Stimulated activated CD8-positive, alpha-beta memory T cell treated with anti-CD3 and anti-CD28 coated beads, Interleukin-7, amount 100 ng/mL, for 1 hour (primary cell): ENCODE measurements at places on chromosomes 12 and 14.

DNA sequence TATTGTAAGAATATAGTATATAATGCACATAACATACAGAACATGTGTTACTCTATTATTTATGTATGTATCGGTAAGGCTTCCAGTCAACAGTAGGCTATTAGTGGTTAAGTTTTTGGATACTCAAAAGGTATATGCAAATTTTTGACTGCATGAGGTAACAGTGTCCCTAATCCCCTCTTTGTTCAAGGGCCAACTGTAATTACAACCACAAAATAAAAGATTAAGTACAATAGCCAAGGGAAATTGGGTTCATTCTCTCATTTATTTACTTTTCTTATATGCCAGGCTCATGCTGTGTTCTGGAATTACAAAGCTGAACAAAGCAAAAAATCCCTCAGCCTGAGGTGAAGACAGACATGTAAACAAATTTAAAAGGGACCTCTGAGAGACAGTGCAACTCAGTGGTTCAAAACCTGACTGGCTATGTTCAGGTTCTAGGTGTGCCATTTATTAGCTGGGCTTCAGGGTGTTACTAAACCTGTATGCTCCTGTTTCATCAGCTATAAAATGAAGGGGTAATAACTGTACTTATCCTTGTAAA lies 43.4 kb upstream of the TSPAN8 start:
- no peak for DNase-seq

DNA sequence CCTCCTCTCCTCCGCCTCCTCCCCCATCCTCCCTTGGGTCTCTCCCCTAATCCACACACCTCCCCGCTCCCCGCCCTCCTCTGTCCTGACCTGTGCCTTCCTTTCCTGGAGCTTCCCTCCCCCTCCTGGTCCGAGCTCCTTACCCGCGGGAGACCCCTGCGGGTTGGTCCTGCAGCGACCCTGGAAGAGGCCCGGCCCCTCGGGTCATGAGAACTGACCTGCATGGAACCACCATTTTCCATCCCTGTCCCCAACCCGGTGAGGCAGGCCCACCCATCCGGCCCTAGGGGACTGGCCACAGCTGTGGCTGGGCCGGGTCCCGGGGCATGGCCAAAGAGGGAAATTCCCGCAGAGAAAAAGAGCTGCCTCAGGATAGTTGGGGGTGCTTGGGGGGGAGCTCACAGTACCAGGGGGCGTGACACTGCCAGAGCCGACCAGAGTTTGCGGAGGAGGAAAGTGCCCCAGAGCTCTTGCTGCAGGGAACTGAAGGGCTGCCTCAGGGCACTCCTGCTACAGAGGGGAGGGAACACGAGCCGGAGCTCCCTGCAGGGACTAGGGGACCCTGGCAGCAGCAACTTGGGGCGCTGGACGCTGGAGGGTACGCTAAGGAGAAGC lies 613 bp downstream of the ARHGEF40 start:
- DNase-seq: no peak

- DNase-seq: no peak
Observed at GRCh38 chr12:51160814-51161459, 12.0 kb downstream of the TFCP2 start.

- no peak for DNase-seq
Observed at GRCh38 chr14:91292491-91292890, 48.0 kb upstream of the GPR68 start.

- DNase-seq: no peak
Observed at GRCh38 chr12:14238221-14238792, 127.2 kb upstream of the ATF7IP start.

DNA sequence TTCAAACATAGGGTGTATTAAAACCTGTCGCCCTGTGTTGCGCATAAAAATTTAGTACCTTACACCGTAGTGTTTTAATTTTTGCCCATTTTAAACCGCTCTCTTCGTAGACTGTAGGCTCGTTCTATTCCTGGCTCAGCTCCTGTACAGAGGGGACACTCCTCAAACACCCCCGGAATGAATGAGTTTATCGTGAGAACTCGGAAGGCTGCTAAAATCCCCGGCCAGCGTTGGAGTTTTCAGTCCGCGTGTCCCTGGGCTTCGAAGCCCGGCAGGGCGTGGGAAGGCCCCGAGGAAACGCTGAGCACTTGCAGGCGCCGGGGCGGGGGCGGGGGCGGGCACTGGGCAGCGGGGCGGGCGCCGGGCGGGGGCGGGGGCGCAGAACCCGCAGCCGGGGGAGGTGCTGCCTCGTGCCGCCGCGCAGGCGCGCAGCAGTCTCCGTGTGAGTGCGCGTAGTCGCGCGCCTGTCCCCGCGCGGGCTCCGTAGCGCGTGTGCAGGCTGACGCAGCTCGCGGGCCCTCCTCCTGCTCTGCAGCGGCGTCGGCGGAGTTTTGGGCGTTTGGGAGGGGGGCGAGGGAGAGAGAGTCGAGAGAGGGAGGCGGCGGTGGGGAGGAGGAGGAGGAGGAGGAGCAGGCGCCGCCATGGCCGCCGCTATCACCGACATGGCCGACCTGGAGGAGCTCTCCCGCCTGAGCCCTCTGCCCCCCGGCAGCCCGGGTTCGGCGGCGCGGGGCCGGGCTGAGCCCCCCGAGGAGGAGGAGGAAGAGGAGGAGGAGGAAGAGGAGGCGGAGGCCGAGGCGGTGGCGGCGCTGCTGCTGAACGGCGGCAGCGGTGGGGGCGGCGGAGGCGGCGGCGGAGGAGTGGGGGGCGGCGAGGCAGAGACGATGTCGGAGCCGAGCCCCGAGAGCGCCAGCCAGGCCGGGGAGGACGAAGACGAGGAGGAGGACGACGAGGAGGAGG lies at the start of gene AEBP2:
AEBP2 (plus strand) TSS at position 434 of the 960 bp plus-strand sequence; CDS start at position 642, 208 bp downstream.
- peak; percentile 82 for DNase-seq

DNA sequence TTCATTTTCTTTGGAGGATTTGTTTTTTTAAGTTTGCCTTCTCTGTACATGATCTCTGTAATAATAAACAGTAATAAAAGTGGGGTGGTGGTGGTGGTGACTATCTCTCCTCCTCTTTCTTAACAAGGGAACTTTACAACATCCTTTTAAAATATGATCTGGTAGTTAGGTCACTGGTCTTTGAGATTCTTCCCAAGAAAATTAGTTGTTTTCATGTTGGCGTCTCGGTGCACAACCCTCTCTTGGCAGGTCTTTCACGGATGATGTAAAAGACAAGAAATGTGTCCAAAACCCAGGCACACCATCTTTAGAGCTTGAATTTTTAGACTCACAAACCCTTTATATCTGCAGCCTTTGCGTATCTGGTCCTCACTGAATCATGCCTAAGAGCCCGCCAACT lies 488.5 kb upstream of the TBX3 start:
- DNase-seq: no peak

GRCh38 chr12:47731723-47732122 lies 6.4 kb upstream of the ENDOU start:
- no peak for DNase-seq

DNA sequence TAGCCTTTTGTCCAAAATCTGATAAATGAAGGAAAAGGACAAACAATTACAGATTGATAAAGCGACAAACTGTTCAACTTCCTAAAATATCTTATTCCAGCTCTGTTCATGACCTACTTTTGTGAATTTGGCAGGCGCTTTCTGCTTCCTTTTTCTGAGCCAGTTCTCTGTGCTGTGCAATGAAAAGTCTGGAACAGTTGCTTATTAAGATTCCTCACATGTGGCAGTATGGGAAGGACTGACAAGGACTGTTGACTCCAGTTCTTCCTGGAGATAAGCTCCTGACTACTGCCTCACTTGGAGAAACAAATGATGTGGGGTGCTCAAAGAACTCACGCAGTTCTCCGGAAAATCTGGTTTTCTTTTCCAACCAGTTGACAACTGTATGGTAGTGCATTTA lies 58.3 kb upstream of the ANP32D start:
- no peak for DNase-seq

GRCh38 chr12:101686176-101686575 lies 11.3 kb upstream of the CHPT1 start:
- no peak for DNase-seq

- DNase-seq: no peak
Observed at GRCh38 chr12:1881936-1882335, 36.5 kb downstream of the CACNA2D4 start.

DNA sequence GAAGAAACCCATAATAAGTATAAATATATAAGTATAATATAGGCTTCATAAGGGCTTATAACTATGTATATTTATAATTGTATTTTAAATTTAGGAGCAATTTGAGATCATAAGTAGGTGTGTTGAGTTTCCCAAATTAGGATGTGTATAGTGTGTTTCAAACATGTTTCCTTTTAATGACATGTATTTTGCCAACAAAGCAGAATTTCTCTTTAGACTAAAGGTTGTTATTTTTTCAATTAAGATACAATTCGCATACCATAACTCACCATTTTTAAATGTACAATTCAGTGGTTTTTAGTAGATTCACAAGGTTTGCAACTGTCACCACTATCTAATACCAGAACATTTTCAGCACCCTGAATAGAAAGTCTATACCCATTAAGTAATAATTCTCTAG lies 7.7 kb upstream of the ARL1 start:
- no peak for DNase-seq

DNA sequence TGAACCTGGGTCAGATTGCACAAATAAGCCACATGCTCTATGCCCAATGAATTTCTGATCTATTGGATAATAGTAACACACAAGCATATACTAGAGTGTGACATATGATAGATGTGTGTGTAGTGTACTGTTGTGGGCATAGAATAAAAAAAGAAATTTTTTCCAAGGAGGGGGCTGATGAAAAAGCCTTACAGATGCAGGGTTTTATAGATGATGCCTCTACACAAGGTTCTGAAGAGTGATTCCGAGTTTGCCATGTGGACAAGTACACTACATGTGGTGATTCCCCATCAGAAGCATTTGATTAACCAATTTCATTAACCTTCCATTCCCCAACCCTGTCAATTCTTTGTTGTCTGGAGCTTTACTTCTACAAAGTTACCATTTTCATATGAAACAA lies 45.3 kb downstream of the CPM start:
- DNase-seq: no peak

DNA sequence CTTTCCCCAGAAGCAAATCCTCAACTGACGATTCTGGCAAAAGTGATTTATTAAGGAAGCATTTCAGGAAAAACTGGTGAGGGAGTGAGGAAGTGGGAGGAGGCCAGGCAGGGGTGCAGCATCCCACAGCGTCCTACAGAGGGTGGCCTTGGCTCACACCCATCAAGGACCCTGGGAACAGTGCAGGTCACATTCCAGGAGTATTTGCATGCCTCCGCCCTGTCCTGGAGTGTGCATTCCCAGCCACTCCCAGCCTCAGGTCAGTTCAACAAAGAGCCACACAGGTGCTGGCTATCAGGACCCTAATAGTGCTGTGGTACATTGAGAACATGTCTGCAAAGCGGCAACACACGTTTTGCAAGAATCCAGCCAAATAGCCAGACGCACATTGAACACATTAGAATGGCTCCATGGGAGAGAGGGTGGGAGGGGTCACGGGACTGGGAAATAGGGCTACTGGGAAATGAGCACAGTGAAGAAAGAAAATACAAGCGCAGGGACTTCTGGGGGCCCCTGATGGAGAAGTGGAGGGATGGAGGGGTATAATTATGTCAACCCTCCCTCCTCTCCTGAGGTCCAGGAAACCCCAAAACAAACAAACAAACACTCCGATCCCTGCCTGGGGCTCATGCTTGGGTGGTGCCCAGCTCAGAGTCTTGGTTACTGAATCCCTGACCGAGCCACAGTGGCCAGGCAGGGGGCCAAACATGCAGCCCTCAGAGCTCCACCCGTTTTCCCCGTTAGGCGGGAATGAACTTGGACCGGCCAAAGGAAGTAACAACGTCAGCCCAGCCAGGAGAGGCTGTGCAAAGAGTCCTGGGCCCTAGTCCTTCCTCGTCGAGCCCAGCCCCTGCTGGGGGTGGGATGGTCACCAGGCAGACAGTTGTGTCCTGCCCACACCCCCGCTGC lies 36.5 kb downstream of the CMKLR1 start:
- no peak for DNase-seq

DNA sequence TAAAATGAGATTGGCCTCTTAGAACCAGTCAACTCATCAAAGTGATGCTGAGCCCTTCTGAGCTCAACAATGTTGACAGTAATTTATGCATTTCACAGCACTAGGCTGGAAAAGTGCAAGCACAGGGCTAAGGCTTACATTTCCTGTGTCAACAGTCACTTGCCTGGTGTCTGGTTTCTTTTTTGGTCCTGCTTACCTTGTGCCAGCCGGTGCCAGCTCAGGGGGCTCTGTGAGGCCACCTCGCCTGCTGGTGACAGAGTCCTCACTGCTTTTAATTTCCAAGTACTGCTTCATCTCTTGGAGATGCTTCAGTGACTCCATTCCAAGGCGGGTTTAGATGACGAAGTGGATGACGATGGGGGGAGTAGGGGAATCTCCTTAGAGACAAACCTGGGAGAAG lies 53.1 kb upstream of the KCNA1 start:
- no peak for DNase-seq

- DNase-seq: no peak
Observed at GRCh38 chr12:69064734-69065443, 131.9 kb upstream of the CPM start.

GRCh38 chr12:125172231-125172850 lies 107.1 kb downstream of the AACS start:
- DNase-seq: no peak

DNA sequence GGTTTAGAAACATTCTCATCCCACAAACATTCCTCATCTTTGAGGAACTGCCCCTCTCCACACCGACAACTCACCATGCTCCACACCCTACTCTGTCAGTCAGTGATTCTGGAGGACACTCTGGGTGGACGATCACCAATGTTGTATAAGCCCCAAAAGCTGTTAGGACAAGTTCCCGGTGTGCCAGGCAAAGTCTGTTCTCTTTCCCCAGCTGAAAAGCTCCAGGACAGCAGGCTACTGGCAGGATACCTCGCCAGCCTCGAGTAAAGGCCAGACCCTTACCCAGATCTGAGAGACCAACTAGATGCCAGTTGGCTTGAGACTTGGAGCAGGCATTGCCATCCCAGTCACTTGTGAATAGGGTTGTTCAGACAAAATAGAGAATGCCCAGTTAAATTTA lies 12.0 kb downstream of the KRT5 start:
- no peak for DNase-seq

GRCh38 chr14:62066304-62066703 lies 304.1 kb downstream of the SNAPC1 start:
- DNase-seq: no peak

DNA sequence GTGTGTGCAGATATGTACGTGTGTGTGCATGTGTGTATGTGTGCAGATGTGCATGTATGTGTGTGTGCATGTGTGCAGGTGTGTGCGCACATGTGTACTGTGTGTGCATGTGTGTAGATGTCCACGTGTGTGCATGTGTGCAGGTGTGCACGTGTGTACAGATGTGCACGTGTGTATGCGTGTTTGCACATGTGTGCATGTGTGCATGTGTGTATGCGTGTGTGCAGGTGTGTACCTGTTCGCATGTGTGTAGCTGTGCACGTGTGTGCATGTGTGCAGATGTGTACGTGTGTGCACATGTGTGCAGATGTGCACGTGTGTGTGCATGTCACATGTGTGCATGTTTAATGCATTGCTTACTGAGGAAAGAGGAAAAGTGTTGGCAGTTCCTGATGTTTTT lies 55.7 kb upstream of the FKBP4 start:
- no peak for DNase-seq
